ENCODE measurements at places on chromosomes 2 and 18.
A peak's percentile ranks its signal among the peaks of the same experiment; 100 is the strongest.

DNA sequence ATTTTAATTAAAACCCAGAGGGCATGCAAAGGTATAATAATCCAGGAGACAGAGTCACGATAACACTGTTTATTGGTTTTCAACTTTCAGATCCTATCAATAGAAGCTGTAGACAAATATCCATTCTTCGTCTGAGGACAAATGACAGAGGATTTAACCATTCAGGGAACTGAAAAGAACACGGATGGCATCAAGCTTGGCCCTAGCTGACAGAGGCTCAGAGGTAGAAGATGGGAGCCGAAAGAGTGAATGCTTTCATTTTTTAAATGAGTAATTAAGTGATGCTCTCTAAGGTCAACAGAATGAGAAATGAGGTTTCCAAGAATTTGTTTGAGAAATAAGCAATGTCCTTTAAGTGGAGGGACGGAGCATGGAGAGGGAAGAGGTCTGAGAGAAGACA lies 62.1 kb downstream of the BCL2 start:
- no peak for DNase-seq

GRCh38 chr2:20698916-20699613 lies 32.1 kb downstream of the GDF7 start:
- no peak for DNase-seq

DNA sequence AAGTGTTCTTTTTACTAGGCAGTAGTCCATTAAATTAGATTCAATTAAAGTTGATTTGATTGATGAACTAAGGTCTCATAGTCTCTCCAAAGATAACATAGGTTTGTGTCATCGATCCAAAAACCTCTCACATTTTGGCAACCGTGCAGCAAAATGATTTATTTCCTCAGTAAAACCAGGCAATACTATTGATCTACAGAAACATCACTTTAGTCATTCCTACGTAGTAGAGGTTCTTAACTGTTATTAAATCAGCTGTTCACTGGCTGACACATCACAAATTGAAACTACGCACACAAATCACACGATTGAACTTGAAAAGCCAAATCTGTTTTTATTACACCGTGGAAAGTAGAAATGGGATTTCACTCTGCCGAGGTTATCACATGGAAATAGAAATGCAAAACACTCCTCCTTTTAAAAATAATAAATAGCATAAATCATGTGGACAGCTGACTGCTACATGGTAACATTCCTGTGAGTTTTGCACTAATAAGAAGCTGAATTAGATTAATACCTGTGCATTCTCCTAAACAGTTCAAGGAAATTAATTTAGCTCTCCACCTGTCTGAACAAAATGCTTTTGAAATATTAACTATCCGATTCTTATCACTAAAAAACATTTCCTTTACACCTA lies 262.5 kb downstream of the CDH20 start:
- no peak for DNase-seq

DNA sequence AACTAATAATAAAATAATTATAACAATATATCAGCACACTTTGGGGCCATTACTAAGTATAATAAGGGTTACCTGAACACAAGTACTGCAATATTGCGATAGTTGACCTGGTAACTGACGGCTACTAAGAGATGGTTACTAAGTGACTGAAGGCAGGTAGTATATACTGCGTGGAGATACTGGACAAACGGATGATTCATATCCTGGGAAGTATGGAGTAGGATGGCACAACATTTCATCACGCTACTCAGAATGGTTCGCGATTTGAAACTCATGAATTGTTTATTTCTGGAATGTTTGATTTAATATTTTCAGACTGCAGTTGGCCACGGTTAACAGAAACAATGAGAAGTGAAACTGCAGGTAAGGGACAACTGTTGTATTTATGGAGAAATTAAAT lies 39.5 kb upstream of the FLACC1 start:
- no peak for DNase-seq

- DNase-seq, result no peak
Observed at GRCh38 chr2:239694487-239694886, 293.7 kb upstream of the HDAC4 start.

GRCh38 chr2:109352898-109353689 lies 224.1 kb downstream of the SH3RF3 start:
- DNase-seq, result no peak

- no peak for DNase-seq
Observed at GRCh38 chr2:19838616-19839015, 63.2 kb downstream of the TTC32 start.

DNA sequence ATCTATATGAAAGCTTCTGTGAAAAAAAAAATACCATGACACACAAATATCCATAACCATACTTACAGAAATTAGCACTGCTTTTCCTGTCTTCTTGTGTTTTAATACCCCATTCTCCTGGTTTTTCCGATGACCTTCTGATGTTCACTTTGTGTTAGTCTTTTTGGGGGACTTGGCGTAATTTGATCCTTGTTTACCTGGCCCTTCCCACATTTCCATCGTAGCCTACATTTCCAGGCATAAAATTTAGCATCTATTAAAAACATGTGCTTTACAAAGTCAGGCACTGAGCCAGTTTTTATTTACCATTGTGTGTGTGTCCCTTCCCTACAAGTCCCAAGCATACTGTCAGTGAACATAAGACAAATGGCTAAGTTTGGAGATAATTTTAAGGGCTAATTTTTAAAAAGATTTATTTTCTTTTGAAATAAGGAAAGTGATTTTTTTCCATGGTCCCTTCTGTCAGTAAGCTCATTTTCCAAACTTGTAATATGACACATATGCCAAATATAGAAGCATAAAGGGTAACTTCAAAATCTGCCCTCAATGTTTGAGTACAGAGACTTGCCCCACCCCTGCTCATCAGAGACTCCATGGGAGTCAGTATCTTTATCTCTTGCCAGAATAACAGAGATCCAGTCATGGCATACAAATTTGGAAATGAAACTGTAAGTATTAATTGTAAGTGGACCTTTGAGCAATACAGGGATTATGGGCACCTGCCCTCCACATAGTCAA lies 27.3 kb downstream of the SESTD1 start:
- DNase-seq, result no peak

- DNase-seq, result peak; percentile 66
Observed at GRCh38 chr2:234422981-234423431, 73.9 kb downstream of the ARL4C start.

- DNase-seq, result no peak
Observed at GRCh38 chr18:2997846-2998564, 14.9 kb downstream of the LPIN2 start.

GRCh38 chr2:43317680-43318079 lies 91.3 kb upstream of the ZFP36L2 start:
- no peak for DNase-seq

GRCh38 chr2:236574000-236574399 lies 4.4 kb downstream of the ACKR3 start:
- DNase-seq, result no peak

DNA sequence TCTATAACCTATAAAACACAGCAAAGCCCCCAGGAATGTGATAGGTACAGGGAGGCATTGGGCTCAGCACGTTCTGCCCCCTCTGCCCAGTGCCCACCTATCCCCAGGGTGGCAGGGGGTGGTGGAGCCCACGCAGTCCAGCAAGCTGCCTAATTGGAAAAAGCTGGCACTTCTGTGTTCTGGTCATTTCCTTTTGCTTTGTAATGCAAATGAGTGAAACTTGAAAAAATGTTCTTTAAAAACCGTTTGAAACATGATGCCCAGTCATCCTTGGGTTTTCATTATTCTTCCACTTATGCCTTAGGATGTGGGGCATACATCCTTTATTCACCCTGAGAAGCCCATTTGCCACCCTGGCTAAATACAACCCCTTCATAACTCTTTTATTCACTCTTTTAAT lies 89.9 kb upstream of the LTBP1 start:
- DNase-seq, result no peak
